Vagina (tissue), 2 donors: ENCODE measurements at places on chromosomes 16 and 17.

- DNase-seq: no peak
Measured at GRCh38 chr17:75130059-75130631, 1.4 kb downstream of the NT5C start.

DNA sequence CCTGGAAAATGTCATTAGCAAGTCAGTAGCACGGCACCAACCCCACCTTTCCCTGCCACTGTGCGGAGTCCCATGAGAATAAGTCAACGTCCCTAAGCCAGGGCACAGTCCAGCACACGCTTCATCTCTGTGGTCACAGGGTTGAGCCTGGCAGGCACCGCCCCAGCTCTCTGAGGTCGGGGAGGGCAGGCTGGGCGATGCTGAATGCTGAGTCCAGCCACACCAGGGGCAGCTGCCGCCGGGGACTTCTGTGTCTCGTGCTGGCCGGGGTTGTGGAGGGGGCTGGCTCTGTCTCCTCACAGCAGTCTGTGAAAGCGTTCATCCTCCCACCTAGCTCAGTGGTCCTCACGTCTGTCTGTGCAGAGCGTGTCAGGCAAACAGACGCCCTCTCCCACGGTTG, 53.2 kb downstream of the BANP start:
- no peak for DNase-seq

DNA sequence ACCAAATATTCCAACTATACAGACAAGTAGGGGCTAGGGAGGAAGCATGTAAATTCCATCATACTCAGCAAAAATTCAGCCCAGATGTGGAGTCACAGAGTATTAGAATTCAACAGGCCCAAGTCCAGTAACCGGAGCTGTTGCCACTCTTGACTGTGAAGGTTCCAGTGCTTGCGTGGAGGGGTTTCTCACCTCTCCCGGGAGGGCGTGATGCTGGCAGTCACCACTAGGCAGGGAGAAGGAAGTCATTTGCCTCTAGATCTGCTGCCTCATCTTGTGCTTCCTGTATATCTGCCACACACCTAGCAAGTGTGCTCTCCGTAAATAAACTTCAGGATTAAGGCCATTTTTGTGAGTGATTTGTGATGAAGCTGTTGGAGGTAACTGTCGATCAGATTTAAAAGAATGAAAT, 1.0 kb upstream of the CKLF start:
- peak; percentile 83 for DNase-seq

DNA sequence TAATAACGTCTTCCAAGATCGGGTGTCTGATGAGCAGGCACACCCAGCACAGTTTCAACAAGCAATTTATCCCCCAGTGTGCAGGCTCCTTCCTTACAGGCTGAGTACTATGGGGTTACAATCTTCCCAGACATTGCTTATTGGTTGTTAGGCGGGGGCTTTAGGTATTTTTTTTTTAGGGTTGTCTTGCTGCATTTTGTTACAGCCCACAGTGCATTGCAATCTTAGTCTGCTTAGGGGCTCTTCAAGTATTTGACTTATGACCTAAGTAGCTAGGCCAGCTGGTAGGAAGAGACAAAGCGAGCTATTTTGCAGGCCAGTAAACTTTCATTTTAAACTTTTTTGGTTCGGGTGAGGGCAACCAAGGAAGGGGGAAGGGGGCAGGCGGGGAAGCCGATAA, 5.8 kb downstream of the PLD6 start:
- no peak for DNase-seq

- peak; percentile 47 for DNase-seq
Measured at GRCh38 chr16:22721511-22722100, 92.4 kb upstream of the HS3ST2 start.

GRCh38 chr16:11400076-11400475, 54.8 kb downstream of the RMI2 start:
- DNase-seq: no peak

- no peak for DNase-seq
Measured at GRCh38 chr17:66781135-66781534, 53.8 kb upstream of the CACNG5 start.

- no peak for DNase-seq
Measured at GRCh38 chr17:46010597-46011186, 11.6 kb downstream of the STH start.

DNA sequence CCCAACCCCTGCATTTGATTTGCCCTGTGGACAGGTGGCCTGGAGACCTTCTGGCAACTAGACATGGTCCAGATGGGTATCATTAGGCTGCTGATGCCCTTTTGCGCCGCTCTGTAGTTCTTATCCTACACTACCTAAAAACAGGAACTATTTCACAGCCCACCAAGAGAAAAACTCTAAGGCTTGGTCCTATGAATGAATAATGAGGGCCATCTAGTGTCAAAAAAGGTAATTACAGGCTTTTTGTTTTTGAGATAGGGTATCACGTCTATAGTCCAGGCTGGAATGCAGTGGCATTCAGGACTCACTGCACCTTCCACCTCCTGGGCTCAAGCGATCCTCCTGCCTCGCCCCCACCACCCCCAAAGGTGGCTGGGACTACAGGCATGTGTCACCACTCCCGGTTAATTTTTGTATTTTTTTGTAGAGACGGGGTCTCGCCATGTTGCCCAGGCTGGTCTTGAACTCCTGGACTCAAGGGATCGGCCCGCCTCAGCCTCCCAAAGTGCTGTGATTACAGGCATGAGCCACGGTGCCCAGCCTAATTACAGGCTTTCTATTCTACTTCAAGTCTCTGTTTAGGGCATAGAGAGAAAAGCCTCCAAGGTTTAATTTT, 20.9 kb downstream of the COIL start:
- no peak for DNase-seq

DNA sequence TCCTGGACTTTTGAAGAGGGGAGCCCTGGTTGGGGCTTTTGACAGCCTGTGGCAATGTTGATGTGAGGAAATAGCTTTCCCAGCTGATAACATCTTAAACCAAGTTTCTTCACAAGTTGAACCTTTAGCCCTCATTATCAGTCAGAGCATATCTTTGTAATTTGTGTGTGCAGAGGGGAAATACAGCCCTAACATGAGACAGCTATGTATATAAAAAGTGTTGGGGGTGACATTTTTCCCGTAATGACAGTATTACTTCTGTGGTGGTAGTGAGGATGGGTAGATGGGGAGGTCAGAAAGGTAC, 221.1 kb downstream of the FTO start:
- DNase-seq: no peak

GRCh38 chr17:51819341-51820219, 338.9 kb downstream of the CA10 start:
- DNase-seq: no peak

GRCh38 chr17:69588827-69589239, 174.3 kb downstream of the MAP2K6 start:
- DNase-seq: no peak

DNA sequence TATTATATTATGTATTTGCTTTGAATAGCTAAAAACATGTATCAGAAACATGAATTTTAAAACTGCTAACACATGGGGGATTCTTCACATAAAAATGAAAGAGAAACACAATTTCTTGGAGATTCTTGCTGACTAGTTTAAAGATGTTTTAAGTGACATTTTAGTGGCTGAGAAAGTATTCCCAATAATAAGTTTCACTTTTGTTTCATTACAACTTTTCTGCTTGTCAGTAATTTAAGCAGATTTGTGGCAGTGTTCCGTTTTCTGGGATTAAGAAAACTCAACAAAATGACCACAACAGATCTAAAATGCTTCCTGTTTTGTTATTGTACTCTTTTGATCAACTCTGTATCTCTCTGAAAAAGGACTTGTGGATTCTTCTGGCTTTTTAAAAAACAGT, 75.9 kb downstream of the NLK start:
- no peak for DNase-seq

DNA sequence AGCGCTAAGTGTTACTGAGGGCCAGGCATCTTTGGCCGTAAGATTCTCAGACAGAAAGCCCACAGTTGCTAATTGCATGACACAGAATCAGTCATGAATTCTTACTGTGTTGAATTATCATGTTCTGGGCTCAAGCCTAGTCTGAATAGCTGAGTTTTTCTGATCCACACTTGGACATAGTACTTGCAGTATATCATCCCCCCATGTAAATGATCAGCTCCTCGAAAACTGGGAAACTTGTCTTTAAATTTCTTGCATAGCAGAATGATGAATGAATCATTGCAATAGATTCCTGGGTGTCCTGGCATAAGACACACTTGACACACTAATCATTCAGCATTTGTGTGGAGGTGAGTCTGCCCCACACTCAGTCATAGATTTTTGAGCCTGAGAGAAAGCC, 2.2 kb downstream of the MLYCD start:
- DNase-seq: no peak

GRCh38 chr16:64445649-64446048, 676.2 kb downstream of the CDH11 start:
- no peak for DNase-seq

DNA sequence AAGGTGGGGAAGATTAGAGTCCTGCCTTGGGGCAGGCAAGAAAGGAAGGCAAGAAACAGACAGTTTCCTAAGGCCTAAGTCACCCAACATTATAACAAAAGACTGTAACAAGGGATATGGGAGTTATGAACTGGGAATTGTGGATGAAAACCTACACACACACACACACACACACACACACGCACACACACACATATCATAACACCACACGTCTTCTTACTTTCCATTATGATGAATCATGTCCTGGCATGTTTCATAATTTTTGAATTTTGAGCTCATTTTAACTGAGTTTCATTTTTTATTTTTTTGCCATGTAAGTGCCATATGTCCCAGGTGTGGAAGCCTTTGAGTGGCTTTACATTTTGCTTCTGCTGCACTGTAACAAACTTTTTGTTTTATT, 29.9 kb downstream of the HS3ST2 start:
- DNase-seq: no peak

GRCh38 chr16:2919511-2920255, 8.0 kb downstream of the FLYWCH1 start:
- no peak for DNase-seq

- DNase-seq: no peak
Measured at GRCh38 chr17:82936768-82937171, 96.9 kb upstream of the ZNF750 start.

- no peak for DNase-seq
Measured at GRCh38 chr17:56809106-56809819, 24.5 kb downstream of the C17orf67 start.
